ENCODE measurements at places on chromosomes 7 and 10.

DNA sequence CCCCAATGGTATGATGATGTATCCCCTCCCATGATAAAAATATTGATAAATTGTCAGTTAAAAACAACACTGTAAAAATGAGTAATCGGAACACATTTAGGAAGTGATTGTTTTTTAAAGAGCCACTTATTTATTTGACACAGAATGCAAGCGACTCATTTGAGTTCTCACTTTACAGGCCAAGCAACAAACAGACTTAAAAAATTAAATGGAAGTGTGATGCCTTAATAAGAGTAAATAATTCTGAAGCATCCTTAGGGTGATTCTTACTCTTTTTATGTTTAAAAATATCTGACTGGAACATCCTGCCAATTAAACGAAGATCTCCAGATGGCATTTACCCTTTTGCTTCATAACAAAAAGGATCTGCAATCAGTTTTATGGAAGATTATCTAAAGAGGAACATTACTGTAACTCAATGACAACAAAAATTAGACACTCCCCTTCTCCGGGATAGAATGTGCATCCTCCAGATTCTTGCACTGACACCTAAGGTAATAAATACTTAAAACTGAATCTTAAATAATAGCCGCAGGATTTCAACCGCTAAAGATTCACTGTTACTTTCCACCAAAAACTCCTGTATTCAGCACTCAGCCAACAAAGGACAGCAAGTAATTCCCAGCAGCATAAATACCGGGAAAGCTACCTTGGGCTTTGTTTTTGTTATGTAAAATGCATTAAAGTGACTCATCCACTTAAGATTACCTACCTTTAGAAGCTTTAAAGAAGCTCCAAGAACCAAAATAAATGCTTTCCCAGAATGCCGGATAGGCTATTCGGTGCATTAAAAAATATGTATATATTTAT, 1.7 kb downstream of the CACNA2D1 start:
- DNase-seq = no peak

- no peak for DNase-seq
Measured at GRCh38 chr7:23539494-23539907, 7.7 kb upstream of the TRA2A start.

- no peak for DNase-seq
Measured at GRCh38 chr10:132392184-132392800, 4.7 kb upstream of the PWWP2B start.

DNA sequence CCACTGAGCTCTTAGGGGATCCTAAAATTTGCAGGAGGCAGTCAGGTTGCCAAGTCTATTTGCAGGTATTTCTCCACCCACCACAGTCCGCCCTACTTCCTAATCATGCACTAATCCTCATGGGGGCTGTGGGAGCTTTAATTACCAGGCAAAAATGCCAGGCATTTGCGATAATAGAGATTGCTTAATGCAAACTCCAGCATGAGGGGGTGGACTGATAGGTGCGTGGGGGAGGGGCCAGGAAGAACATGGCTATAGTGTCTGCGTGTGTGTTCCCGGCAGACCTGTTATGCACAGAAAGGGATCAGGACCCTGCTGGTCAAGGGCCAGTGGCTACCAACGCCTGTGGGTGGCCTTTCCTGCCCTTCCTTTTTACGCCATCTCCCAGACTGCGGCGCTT, 15.6 kb upstream of the AQP1 start:
- DNase-seq = no peak

DNA sequence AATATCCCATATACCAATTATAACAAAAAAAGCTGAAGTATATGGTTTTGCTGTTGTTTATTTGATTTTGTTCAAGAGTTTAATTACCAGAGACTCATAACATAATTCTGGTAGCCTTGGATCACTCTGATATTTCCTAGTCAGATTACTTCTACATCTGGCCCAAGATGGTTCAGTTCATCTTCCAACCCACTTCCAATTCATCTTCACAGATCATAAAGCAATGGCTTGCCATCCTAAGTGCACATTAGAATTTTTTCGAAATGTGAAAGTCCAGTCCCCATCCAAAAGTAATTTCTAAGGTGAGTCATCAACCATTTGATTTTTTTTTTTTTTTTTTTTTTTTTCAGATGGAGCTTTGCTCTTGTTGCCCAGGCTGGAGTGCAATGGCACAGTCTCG, 8.0 kb upstream of the HIBADH start:
- no peak for DNase-seq

DNA sequence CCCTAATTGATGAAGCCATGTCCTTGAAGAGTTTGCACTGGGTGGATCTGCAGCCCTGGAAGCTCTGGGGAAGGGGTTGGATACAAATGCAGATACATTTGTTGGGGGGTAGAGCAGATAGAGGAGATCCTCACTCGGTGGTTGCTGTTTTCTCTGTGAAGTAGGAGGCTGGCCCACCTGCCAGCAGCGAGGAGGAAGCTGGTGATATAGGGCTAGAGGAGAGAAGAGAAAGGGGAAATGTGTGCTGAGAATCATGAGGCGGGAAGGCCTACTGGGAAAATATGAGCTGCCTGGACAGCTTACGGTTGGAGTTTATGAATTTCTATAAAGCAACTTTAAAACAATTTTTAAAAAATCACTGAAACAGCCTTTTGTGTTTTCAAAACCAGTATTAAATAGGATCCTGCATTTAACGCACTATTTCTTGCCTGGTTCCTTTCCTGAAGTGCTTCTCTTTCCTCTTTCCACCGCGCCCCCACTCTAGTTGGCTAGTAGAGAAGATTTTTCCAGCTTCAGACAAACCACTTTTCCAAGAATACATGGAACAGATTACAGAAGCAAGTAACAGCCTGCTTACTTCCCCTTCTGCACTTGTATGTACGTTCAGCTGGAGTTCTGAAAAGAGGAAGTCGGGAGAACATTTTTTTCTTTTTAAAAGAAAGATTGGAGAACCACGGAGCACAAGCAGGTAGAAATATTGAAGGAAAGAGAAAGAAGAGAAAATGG, 100.6 kb upstream of the GLCCI1 start:
- no peak for DNase-seq

GRCh38 chr10:43055991-43056567, 20.8 kb upstream of the RET start:
- no peak for DNase-seq

DNA sequence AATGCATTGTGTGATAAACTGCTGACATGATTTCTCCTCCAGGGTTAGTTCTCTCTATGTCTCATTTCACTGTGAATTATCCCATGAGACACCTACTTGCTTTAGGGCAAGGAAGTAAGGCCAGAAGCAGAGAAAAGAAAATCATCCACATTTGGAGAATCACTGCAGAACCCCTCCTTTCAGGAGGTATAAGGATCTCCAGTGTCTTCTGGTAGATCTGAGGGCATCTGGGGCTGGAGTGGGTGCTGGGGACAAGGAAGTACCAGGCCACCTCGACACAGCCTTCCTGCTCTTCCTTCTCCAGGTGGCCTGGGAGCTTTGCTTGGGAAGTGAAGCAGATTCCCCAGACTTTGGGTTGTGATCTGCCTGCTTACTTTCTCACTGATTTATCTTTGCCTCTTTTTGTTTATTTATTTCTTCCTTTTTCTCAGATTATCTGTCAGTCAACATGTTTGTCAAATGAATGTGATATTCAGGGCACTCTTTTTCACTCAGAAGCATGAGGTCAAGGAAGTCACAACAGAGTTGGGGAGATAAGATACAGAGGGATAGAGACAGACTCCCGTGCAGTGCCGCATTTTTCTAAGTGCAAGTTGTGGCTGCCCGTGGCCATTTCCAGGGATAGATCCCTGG, 12.4 kb upstream of the CAMK2G start:
- DNase-seq = no peak

Measured in D341Med (cell line).